ENCODE measurements at places on chromosomes 7 and 10. TPM values are rescaled to one million over a fixed set of nuclear protein-coding genes. Genes with fewer than 3 reads are reported as not detected.

GRCh38 chr10:9635691-9636090 lies 1382.0 kb upstream of the CELF2 start:
- no peak for DNase-seq

DNA sequence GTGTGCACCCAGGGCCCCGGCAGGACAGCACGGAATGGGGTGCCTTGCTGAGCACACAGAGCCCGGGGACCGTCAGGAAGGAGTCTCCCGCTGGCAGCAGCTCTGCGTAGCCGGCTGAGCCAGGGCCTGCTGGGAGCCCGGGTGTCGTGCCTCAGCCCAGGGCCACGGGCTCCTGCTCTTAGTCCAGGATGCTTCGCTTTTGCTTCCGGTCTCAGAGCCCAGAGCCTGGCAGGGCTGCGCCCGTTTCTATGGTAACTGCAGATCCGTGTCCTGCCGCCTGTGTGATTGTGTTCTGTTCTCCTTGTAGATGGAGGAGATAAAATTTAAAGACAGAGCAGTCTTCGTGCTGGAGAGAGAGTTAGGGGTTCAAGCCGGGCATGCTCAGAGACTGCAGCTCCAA lies 53.7 kb upstream of the DPYSL4 start:
- DNase-seq, result peak; percentile 87

DNA sequence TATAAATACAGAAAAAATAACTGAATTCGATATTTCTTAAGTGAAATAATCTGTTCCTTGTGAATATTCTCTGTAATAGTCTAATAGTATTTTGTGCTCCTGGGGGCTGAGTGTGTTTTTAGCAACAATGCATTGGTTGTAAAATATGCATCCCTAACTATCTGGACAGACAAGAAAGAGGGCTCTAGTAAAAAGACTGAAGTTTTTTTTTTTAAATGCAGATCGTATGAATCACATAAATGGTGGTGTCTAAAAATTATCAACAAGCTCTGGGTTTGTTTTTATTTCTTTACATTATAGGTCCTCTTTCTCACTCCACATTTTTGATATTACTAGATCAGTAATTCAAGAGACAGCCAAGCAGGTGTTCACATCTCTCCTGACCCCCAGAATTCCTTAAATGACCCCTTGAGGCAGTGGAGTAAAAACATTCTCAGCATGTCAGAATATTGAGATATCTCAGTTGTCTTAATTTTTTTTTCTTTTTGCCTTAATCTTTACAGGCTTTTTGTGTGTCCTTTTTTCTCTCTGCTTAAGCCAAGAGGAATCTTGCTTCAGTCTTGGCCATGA lies 18.2 kb downstream of the ARID5B start:
- DNase-seq, result no peak

CDHR1 gene
- total RNA-seq, result 9.3 TPM

DNA sequence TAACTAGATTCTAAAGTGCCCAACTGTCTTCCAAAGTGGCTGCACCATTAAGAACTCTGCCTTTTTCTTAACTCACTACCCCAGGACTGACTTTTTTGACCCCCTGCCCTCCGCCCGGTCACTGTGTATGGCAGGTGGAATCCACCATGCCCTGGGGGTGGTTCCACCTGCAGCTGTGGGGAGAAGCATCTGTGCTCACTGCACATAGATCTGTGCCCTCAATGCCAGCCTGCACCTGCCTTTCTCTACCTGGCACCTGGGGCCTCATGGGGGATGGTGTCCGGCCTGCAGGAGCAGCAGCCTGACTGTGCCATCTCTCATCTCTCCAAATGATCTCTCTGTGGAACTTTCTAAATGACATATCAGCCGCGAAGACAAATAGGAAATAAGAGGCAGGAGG lies 353.5 kb downstream of the PAXIP1 start:
- DNase-seq, result no peak

ABCC2 gene
- 0.73 TPM for total RNA-seq

- no peak for DNase-seq
Observed at GRCh38 chr7:41336981-41337380, 365.9 kb downstream of the INHBA start.

- no peak for DNase-seq
Observed at GRCh38 chr10:124329941-124330340, 88.8 kb downstream of the OAT start.

DNA sequence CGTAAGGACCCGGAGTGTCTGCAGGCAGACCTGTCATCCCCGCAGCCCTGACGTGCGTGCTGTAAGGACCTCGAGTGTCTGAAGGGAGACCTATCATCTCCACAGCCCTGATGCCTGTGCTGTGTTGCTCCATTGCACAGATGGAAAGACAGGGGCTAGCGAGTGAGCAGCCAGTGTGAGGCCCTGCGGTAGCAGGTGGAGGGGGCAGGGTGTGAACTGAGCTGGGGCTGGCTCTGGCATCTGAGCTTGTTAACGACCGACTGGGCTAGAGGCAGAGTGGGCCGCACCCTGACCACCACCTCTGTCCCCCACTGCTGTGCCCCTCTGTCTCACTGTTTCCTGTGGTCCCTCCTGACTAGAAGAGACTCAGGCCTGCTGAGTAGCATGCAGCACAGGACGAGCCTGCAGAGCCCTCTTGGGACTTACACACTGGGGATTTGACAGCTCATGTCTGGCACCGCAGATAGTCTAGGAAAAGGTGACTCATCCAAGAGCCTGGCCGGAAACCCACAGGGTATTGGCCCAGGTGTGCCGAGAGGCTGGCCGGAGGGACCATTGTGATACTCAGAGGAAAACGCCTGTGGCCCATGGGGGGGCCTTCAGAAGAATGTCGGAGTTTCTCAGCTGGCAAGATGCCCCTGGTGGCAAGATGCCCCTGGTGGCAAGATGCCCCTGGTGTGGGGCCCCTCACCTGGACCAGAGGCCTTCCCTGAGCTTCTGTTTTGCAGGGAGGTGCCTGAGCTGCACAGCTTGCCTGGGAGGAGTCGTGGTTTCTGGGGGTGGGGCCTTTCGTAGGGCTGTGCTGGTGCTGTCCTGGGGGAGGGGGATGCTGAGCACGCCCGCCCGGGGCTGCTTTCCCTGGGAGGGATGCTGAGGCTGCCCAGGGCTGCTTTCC lies 34.3 kb downstream of the INPP5A start:
- DNase-seq, result no peak

DNA sequence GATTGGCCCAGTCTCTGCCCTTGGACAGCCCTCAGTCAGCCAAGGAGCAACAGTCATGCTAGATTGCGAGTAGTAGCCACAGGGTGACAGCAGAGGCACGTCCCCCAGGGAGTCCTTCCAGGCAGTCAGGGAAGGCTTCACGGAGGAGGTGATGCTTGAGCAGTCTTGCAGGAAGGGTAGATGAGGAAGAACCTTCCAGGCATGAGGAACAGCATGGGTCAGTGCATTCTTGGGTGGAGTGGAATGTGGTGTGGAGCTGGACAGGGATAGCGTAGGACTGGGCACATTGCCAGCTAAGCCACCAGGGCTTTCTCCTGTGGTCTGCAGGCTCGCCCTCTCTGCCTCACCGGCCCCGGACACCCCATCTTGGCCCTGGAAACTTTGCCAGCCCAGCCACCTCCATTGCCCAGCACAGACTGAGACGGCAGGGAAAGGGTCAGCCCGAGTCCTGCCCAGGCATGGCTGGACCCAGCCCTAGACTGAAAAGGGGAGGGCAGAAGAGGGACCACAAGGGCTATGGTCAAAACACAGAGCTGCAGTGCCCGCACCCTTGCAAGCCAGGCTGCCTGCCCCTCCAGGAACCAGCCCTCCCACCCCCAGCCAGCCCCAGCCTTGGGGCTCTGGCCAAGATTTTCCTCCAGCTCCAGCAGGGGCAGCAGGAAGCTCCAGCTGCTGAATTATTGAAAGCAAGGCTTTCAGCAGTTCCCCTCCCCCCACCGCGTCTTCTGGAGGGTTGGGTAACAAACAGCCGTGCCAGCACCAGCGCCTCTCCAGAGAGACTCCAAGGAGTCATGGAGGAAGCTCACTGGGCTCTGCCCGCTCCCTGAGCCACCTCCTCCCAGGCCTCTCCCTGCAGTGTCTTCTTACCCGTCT lies 18.7 kb downstream of the SRRM3 start:
- no peak for DNase-seq

DNA sequence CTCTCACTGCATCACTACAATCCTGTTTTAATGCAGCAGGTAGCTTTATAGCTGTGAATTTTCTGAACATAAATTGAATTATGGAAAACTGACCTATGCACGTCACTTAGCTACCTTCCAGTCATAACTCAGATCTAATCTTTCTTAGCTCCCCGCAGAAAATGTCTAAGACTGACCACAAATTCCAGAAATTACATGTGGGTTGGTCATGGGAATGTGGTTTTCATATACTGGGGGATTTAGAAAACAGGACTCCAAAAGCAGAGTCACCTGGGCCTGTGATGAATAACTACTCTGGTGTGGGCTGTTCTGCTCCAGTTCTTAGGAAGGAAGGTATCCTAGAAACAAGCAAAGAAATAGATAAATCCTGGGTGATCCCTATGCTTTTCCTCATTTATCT lies 178.4 kb upstream of the LRRTM3 start:
- DNase-seq, result no peak

MSS51 gene
- 6.5 TPM for total RNA-seq

GRCh38 chr7:122919643-122920181 lies 33.5 kb upstream of the CADPS2 start:
- DNase-seq, result no peak

DNA sequence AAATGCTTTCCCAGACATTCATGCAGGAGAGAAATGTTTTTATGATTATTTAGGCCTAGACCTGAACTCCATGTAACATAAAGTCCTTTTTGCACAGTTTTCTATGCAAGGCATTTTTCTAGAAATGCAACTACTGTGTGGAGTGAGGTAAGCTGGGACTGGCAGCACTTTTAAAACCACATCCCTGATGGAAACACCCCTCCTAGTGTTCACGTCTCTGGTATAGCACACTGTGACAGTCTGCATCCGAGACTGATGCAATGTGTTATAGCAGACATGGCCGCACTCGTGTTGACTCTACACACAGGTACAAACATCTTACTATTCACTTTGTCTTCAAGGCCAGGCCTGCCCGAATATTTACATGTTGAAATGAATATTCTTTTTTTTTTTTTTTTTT lies 19.3 kb upstream of the ERCC6 start:
- DNase-seq, result no peak

GRCh38 chr7:73621168-73622063 lies 2.9 kb downstream of the MLXIPL start:
- DNase-seq, result no peak

TRPV5 gene
- total RNA-seq, result 0.36 TPM

DNA sequence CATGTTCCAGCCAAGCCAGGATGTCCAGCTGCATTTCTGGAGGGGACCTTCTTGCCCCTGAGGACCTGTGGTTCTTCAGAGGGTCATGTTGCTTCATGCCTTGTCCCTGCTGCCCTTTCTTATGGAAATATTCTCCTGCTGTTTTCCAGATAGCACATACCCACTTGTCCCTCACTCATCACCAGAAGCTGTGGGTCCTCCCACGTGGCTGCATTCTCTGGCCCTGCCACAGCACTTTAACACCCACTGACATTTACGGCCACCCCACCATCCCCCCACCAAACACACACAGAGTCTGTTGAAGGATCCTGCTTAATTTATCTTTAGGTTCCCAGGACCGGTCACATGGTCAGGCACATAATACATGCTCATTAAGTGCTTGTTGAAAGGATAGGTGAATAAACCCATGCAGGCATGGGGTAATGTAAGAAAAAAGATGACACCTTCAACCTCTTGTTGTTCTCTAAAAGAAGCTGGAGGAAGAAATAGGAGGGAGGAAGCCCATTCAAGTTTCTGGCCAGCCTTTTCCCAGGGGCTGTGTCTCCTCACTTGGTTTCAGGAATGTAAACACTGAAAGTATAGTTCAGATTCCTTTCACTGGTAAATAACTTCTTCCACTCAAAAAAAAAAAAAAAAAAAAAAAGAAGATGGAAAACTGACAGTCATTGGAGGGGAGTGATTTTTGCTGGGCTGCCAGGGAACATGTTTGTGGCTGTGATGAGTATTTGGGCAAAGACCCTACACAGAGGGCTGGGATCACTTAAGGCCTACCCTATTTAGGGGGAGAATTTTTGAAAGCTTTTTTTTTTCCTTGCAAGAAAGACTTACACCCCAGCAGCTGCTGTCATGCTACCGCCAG lies 19.8 kb upstream of the BMPER start:
- no peak for DNase-seq

MRLN gene
- 12.2 TPM for total RNA-seq

DNA sequence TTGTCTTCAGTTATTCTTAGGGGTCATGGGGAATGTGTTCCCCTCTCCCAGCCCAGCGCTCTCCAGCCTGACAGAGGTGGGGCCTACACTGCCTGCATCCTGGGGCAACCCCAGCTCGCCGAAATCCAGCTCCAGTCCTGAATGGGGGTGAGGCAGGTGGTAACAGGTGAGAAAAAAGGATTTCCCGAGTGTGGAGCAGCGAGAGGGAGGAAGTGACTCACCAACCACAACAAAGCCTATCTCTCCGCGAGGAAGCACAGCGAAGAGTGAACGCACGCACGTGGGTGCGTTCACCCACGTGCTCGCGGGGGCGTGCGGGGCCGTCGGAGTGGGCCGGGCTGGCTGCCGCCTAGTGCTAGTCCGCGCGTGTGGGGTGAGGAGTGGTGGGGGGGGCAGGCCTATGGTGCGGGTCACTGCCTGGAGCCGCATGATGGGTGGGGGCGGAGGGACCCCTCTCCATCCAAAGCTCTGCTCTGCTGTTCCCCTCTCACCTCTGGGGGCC lies 855 bp upstream of the PALD1 start:
- no peak for DNase-seq

- no peak for DNase-seq
Observed at GRCh38 chr10:677750-678661, 11.5 kb downstream of the DIP2C start.

UPK3B gene
- 2.1 TPM for total RNA-seq

- no peak for DNase-seq
Observed at GRCh38 chr7:102933763-102934162, 21.0 kb downstream of the LRRC17 start.

DNA sequence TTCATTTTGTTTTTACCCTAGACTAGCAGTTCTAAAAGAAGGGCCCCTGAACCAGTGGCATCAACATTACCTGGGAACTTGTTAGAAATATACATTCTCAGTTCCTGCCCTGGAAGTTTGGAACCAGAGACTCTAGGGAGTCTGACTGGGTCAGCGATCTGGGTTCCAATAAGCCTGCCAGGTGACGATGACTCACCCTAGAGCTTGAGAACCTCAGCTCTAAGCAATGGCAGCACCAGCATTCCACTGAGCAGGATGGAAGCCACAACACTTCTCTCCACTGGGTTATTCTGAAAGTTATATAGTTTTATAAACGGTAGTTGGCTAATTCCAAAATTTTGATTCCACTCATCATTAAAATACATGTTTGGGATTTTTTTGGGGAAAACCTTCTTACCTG lies 97.0 kb upstream of the AMPH start:
- DNase-seq, result no peak

PLXNA4 gene
- 20.4 TPM for total RNA-seq

Measured in cerebellum (tissue), 4 donors.